ENCODE measurements at places on chromosomes 7 and 10. TPM values are rescaled to one million over a fixed set of nuclear protein-coding genes. Genes with fewer than 3 reads are reported as not detected.

MYO3A gene
- 5.3 TPM for total RNA-seq

CREB5 gene
- 2.7 TPM for total RNA-seq

TMEM176B gene
- total RNA-seq = 1.2 TPM

PDE1C gene
- total RNA-seq = 0.67 TPM

COL1A2 gene
- 85.4 TPM for total RNA-seq

OSBPL3 gene
- 13.9 TPM for total RNA-seq

DNA sequence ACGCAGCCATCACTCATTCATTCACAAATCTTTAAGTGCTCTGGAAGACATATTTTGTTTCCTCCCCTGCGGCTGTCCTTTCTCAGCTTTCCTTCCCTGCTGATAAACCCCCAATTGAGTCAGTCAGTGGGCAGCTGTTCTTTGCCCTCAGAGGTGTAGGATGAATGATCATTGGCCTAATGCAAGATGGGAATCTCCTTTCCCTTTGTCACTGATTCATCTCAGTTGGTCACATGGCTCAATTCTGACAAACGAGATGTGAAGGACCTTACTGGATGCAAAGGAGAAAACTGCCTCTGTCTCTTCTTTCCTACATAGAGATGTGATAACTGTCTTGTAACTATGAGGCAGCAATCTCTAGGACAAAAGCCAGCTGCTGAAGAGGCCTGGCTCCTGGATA is 44.6 kb downstream of the COL28A1 start:
- DNase-seq = no peak

GRCh38 chr10:62133618-62134017 is 135.0 kb downstream of the RTKN2 start:
- no peak for DNase-seq

GRCh38 chr7:18213652-18214051 is 186.0 kb upstream of the PRPS1L1 start:
- DNase-seq = no peak

DNA sequence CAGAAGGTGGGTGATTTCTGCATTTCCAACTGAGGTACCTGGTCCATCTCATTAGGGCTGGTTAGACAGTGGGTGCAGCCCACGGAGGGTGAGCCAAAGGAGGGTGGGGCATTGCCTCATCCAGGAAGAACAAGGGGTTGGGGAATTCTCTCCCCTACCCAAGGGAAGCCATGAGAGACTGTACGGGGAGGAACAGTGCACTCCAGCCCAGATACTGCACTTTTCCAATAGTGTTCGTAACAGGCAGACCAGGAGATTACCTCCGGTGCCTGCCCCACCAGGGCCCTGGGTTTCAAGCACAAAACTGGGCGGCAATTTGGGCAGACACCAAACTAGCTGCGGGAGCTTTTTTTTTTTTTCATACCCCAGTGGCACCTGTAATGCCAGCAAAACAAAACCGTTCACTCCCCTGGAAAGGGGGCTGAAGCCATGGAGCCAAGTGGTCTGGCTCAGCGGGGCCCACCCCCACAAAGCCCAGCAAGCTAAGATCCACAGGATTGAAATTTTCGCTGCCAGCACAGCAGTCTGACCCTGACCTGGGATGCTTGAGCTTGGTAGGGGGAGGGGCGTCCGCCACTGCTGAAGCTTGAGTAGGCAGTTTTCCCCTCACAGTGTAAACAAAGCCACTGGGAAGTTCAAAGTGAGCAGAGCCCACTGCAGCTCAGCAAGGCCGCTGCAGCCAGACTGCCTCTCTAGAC is 31.2 kb downstream of the ARMC10 start:
- DNase-seq = peak; percentile 23

GRCh38 chr7:26318921-26319320 is 27.3 kb downstream of the SNX10 start:
- DNase-seq = no peak

- DNase-seq = no peak
Observed at GRCh38 chr7:47846138-47846836, 102.0 kb downstream of the PKD1L1 start.

- DNase-seq = no peak
Observed at GRCh38 chr10:1706711-1707110, 30.6 kb downstream of the ADARB2 start.

DNA sequence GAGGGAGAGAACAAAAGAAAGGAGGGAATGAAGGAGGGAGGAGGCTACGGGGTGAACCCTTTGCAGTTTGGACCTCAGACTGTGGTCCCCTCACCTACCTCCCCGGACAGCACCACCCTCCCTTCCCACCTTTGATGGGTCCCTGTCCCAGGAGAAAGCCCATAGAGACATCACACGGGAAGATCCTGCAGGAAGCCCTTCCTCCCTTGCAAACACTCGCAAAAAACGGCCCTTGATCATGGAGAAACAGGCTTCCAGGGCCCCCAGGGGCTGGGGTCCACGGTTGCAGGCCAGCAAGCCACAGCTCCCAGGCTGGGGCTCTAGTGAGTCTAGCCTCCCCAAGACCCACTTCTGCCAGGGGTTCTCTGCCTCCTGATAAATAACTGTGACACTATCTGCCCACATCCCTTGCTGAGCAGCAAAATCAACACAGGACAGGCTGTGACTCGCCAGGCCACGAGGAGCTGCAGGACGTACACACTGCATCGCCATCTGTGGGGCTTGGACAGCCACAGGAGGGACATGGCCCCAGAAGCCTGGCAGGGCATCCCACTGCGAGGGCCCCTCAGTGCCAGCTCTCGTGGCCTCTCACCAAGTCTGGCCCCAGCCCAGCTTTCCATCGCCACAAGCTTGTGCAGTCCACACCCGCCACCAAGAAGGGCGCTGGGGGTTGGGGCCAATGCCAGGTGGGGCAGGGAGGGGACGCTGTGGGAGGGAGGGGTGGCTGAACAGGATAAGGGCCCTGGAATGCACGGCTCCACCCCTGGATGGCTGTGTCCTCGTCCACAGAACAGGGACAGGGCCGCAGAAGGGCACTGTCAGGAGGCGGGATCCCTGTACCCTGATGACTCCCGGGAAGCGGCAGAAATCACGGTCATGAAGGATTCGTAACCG is 34.2 kb downstream of the PDGFA start:
- no peak for DNase-seq

DNA sequence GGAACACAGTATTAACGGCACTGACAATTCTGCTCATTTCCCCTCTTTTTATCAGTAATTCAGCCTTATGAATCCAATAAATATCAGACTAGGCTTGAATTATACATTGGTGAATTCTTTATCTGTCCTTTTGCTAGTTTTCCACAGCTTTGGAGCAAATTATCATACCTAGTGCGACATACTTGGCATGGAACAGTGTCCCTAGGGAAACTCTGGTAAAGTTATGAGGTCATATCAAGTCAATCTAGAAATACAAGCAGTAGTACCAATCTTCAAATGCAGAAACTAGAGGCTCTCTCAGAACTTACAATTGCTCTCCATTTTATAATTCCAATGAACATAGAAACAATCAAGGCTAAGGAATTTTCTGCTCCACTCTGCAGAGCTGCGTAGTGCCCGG is 449.3 kb upstream of the NPVF start:
- no peak for DNase-seq

DNA sequence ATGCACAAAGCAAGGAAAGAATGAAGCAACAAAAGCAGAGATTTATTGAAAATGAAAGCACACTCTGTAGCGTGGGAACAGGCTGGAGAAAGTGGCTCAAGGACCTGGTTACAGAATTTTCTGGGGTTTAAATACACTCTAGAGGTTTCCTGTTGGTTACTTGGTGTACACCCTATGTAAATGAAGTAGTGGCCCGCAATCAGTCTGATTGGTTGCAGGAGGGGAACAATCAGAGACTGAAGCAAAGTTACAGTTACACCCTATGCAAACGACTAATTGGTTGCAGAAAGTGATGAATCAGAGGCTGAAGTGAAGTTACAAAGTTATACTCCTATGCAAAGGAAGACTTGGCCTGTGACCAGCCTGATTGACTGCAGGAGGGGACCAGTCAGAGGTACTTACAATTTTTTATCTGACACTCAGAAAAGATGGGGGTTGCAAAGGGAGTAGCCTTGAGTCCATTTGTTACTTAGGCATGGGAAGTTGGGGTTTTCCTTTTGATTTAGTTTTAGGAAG is 3.6 kb upstream of the MTPN start:
- DNase-seq = no peak

All from H1 (cell line).